Activated CD4-positive, alpha-beta memory T cell treated with anti-CD3 and anti-CD28 coated beads, Interleukin-2, amount 10 ng/mL, durations not matched to agents 7 days and 5 days (primary cell): ENCODE measurements at places on chromosomes 16 and 17. TPM values are rescaled to one million over a fixed set of nuclear protein-coding genes. Genes with fewer than 3 reads are reported as not detected.

Gene DNAH9
- not detected for total RNA-seq

DNA sequence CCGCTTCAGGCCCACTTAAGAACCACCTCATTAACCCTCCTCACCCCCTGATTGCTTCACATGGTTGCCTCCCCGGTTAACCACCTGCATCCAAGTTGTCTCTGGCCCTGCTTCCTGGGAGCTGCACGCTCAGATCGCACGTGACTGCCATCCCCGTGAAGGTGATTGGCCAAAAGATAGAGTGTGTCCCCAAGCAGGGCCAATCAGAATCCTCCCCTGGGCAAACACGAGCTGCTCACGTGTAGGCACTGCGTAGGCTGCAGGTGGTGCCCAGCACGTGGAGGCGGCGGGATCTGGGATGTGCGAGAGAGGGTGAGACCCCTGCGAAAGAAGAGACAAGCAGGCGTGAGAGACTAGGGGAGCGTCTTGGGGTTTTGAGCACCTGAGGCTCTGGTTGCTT is 111.8 kb upstream of the CRHR1 start:
- H3K36me3 ChIP-seq = no peaks in the 10 kb centered on the region
- H3K27ac ChIP-seq = no peak overlapping the region
- DNase-seq = no peak
- H3K4me1 ChIP-seq = no peaks in the 10 kb centered on the region
- H3K27me3 ChIP-seq = peaks cover 4% of the 10 kb centered on the region
- no peak overlapping the region for H3K4me3 ChIP-seq

DNA sequence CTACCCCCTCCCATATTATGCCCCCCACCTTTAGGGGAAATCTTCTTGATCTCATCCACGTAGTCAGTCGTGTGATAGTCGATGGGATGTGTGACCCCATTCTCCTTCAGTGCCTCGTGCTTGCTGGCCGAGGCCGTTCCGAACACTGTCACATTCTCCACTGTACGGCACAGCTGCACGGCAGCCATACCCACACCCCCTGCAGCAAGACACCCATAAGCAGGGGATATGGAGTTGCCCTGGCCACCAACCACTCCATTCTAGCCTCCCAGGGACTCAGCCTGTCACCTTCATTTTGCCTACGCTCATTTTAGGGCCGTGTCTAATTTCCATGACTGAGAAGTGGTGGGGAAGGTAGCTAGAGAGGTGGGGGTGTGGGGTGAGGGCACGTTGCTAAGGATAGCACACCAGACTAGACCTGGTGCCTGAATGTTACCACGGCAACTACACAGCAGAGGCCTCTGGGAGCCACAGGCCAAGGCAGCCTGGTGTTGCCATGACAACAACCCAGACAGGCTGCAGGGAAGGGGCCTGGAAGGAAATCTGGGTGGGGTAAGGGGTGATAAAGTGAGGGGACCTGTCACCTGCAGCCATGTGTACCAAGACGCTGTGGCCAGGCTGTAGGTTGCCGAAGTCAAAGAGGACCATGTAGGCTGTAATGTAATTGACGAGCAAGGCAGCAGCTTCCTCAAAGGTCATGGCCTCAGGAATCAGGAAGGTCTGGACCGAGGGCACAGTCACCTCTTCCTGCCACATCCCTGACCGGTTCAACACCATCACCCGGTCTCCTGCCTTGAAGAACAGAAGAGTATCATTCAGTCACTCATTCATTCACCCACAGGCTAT is 4.0 kb downstream of the VAT1 start:
- H3K4me3 ChIP-seq = no peak overlapping the region
- H3K36me3 ChIP-seq = peaks cover 25% of the 10 kb centered on the region
- DNase-seq = peak; percentile 35

DNA sequence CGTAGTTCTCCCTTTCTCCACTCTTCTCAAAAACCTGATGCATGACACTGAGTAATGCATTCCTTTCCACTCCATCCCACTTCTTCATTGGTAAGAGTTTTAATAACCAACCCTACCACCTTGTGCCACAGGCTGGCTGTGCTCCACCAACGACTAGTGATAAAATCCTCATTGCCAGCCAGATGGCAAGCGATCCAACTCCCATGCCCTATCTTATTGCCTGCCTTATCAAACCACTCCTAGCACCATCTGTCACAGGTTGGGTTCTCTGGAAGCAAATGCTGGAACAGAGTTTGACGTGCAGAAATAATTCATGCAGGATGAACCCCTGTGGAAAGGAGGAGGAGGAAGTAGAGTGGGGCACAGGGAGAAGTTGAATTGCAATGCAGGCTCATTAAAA is 99.5 kb downstream of the CHD9NB start:
- no peaks in the 10 kb centered on the region for H3K4me1 ChIP-seq
- peaks cover 2% of the 10 kb centered on the region for H3K27me3 ChIP-seq
- H3K4me3 ChIP-seq = no peak overlapping the region
- DNase-seq = no peak

DNA sequence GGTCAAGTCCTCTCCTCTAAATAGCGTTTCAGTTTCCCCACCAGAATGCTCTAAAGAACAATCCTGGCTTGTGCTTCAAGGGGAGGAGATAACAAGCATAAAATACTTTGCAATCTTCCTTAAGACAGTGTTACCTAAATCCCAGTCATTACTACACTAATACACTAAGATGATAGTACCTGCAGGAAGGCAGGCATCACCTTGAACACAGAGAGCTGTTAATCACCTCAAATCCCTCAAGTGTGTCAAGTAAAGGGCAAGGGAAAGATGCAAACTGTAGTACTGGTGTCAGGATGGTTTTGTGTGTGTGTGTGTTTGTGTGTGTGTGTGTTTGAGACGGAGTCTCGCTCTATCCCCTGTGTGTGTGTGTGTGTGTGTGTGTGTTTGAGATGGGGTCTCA is 36.8 kb downstream of the NACA2 start:
- H3K36me3 ChIP-seq = no peaks in the 10 kb centered on the region
- H3K4me3 ChIP-seq = no peak overlapping the region
- DNase-seq = no peak
- H3K27me3 ChIP-seq = peaks cover 32% of the 10 kb centered on the region
- peaks cover 7% of the 10 kb centered on the region for H3K4me1 ChIP-seq

DNA sequence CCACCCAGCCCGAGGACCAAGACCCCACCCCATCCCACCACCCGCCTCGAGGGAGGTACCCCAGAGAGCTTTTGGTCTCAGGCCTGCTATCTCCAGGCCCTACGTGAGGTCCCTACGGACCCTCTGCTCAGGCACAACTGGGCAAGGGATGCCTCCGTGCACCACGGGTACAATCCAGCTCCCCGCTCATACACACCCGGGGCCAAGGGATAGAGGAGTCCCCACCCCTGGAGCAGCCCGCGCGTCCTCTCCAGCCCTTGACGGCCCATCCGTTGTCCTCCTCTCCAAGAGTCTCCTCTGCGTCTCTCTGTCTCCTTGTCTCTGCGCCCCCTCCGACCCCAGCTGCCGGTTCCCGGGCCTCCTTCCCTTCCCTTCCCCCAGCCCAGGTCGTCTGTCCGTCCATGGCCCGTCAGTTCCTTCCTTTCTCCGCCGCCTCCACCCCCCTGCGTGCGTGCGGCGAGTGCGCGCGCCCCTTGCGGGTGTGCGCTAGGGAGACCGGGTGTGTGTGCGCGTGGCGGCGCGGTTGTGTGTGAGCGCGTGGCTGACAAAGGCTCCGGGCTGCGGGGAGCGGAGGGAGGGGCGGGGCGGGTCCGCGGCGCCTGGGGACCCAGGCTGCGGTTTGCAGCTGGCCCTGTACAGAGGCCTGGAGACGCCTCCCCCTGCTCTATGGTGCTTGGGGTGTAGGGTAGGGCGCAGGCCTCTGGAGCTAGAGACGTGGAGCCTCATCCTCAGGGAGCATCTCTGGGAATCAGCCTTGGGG is 930 bp downstream of the SPNS2 start:
- H3K4me3 ChIP-seq = peak overlapping the region; percentile 56
- DNase-seq = peak; percentile 25
- H3K27me3 ChIP-seq = peaks cover 57% of the 10 kb centered on the region
- no peaks in the 10 kb centered on the region for H3K36me3 ChIP-seq

DNA sequence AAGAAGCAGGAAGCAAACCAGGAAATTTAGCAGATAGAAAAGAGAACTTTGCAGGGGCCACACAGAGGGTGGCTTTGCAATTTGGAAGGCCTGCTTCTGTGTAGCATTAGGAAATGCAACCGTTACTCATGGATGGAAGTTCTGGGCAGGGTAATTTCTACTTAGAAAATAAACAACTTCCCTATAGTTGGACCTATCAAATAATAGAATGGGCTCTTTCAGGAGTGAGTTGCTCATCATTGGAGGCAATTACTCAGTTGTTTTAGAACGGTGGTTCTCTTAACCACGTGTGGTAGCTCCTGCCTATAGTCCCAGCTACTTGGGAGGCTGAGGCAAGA is 25.8 kb upstream of the HS3ST2 start:
- no peak overlapping the region for H3K4me3 ChIP-seq
- no peak overlapping the region for H3K27ac ChIP-seq
- peaks cover 13% of the 10 kb centered on the region for H3K27me3 ChIP-seq
- no peaks in the 10 kb centered on the region for H3K36me3 ChIP-seq
- peaks cover 6% of the 10 kb centered on the region for H3K4me1 ChIP-seq
- DNase-seq = no peak

Gene SLC5A10
- total RNA-seq = not detected

- H3K4me3 ChIP-seq = no peak overlapping the region
- DNase-seq = no peak
- H3K4me1 ChIP-seq = no peaks in the 10 kb centered on the region
- peaks cover 31% of the 10 kb centered on the region for H3K27me3 ChIP-seq
Observed at GRCh38 chr16:84839956-84840355, 20.2 kb downstream of the CRISPLD2 start.

- H3K4me1 ChIP-seq = peaks cover 6% of the 10 kb centered on the region
- no peak overlapping the region for H3K4me3 ChIP-seq
- no peak overlapping the region for H3K27ac ChIP-seq
Observed at GRCh38 chr17:72119873-72120641, 763 bp upstream of the SOX9 start.

GRCh38 chr17:50379351-50380132 is 6.5 kb downstream of the EME1 start:
- DNase-seq = no peak
- H3K36me3 ChIP-seq = peaks cover 72% of the 10 kb centered on the region
- H3K4me3 ChIP-seq = no peak overlapping the region
- H3K27me3 ChIP-seq = no peaks in the 10 kb centered on the region

- H3K4me3 ChIP-seq = peak overlapping the region; percentile 100
- peaks cover 26% of the 10 kb centered on the region for H3K36me3 ChIP-seq
- H3K27me3 ChIP-seq = peaks cover 14% of the 10 kb centered on the region
- H3K4me1 ChIP-seq = peaks cover 38% of the 10 kb centered on the region
Observed at GRCh38 chr16:75565640-75566039, 539 bp upstream of the GABARAPL2 start.

DNA sequence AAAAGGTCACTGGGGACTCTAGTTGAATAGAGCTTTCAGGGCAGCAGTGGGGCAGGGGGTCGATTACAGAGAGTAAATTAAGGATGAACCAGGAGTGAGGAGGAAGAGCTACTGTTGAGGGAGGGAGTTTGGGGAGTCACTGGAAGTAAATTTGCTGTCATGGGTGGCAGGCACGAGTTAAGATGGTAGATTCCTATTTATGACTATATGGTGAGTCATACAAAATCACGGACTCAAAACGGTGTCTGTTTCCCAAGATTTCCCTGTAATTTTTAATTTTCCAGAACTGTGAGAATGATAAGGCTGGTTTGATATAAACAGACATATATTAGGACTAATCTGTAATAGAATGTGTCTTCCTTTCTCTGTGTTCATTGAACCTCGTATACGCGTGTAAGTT is 287.6 kb upstream of the GOT2 start:
- DNase-seq = no peak
- H3K27me3 ChIP-seq = no peaks in the 10 kb centered on the region
- no peaks in the 10 kb centered on the region for H3K36me3 ChIP-seq
- H3K4me1 ChIP-seq = no peaks in the 10 kb centered on the region

Gene GRB7
- total RNA-seq = 0.40 TPM

DNA sequence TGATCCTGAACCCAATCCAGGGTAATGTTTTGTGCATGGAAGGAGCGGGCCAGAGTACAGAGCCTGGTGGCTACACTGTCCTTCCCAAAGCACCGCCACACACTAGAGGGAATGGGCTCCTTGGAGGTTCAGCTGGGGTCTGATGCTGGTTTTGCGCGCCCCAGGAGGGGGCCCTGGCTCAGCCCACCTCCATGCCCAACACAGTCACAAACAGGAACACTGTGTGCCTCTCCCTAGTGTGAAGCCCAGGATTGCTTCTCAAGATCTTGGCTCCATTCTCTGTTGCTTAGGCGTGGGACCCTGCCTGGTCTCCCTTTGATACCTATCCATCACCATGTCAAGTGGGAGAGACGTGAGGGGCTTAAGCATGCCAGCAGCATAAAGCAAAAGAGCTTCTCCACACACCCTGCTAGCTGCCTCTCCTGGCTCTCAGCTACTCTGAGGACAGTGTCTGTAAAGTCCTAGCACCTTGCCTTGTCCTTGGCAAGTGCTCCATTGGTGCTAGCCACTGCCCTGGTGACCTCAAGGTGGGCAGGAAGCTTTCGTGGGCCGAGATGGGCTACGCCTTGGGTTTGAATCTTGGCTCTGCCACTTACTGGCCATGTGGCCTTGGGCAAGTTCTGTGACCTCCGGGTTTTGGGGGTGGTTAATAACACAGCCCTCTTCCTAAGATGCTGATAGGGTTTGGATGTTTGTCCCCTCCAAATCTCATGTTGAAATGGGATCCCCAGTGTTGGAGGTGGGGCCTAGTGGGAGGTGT is 122.2 kb downstream of the C16orf78 start:
- no peaks in the 10 kb centered on the region for H3K27me3 ChIP-seq
- no peak for DNase-seq
- H3K36me3 ChIP-seq = no peaks in the 10 kb centered on the region

DNA sequence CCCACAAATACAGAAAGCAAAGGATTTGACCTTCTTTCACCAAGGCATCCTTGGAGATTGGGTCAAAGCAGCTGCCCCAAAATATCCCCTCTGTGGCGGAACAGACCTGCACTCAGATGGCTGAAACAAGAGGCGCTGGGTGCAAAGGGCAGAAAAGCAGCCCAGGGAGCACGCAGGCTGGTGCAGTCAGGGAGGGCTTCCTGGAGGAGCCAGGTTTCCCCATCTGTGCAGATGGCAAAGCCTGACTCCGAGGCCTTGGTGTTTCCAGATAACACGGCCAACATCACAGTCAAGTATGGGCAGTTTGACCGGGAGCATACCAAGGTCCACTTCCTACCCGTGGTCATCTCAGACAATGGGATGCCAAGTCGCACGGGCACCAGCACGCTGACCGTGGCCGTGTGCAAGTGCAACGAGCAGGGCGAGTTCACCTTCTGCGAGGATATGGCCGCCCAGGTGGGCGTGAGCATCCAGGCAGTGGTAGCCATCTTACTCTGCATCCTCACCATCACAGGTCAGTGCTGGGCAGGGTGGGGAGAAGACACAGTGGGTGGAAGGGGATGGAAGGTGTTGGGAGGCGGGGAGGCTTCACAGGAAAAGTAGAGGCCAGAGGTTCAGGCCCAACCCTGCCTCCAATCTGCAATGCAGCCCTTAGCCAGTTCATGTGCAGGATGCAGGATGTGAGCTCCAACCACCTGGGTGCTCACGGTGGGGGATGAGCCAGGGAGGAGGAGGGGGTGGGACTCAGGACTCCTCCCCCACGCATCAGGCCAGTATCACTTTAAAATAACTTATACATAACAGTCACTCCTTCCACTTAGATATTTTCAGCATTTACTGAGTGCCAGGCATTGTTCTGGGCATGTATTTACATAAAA is 26.4 kb upstream of the BEAN1 start:
- no peak for DNase-seq
- H3K4me1 ChIP-seq = no peaks in the 10 kb centered on the region
- no peak overlapping the region for H3K4me3 ChIP-seq
- no peak overlapping the region for H3K27ac ChIP-seq
- peaks cover 13% of the 10 kb centered on the region for H3K27me3 ChIP-seq
